Urothelium cell line (cell line): ENCODE measurements at places on chromosomes 3 and 15.

DNA sequence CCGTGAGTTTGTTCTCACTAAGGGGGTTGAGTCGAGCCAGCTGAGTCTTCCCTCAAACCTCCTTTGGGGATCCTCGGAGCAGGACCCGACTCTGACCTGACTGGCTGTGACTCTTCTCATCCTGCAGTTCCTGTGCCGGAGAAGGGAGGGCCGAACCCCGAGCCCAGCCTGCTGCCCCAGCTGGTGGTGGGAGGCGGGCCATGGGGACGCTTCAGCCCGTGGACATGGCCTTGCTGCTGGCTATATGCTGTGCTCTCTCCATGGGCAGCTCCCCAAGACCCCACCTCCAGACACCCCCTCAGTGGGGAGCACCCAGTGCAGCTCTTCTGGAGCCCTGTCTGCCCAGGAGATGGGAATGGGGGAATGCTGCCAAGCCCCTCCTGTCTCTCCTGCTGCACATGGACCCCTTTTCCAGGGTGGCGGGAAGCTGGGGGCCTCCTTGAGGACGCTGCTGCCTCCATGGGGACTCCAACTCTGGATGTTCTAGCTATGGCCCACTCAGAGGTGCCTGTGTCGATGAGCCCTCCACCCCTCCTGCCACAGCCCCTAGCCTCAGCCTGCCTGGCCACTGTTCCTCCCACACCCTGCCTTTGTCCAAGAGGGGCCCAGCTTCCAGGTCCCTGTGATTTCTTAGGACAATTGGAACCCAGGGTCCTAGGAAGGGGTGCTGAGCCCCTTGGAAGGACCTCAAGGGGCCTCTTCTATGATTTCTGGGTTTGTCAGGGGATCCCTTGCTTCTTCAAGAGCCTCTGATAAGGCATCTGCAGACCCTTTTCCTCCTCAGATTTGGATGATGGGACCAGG lies 12.8 kb downstream of the C15orf39 start:
- DNase-seq: no peak

DNA sequence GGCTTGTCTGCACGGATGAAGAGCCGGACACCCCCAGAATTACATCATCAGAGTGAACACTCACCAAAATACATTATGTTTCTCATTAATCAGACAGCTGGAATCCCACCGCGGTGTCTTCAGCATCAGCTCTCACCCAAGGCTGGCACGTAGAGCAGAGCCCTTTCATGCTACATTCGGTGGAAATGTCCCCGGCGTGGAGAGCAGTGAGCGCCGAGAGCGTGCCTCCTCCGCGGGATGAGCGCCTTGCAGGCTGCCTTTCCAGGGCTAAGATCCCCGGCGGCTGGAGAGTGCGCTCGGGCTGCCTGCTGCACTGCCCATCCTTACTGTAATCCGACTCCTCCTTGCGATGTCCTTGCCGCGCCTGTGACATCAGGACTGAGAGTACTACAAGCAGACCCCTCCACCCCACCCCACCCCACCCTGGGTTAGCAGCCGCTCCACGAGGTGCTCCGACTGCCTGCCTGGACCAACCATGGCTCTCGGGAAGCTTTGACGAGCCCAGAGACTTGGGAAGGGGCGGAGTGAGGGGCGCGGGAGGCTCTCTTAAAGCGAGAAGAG lies at the start of gene ZNF385D:
TSS of gene ZNF385D (minus strand) at position 380 of the 561 bp plus-strand sequence. CDS start at position 86, 294 bp downstream.
- DNase-seq: peak; percentile 65

GRCh38 chr3:56839784-56840715 lies 38.3 kb upstream of the ARHGEF3 start:
- peak; percentile 50 for DNase-seq

DNA sequence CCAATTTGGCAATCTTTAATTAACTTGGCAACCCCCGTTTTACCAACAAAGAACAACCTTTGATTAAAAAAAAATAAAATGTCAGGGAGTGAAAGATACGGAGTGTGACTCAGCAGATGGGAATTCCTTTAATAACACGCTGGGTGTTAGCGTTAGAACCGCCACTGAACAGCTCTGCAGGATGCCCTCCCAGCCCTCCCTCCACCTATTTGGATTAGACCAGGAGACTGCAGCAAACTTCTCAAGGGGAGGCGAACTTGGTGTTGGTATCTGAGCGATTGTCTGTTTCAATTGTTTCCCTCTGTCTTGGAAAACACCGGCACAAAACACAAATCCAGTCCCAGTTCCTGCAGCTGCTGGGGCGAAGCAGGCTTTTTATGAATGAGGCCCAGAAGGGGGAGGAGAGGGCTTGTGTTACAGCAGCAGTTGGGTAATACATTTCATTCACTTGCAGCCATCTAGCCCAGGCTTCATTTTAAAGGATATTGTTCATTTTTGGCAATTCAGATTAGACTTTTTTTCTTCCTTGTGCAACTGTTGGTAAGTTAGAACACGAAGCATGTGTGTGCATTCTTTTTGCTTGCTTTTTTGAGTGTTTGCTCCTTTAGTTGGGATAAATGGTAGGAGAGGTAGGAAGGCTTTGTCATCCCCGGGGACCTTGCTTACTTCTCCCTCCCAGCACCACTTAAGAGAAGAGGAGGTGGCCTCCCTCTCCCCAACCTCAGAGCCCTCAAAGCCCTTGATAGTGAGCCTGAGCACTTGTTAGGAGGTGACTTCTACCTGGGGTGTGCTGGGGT lies 152.3 kb downstream of the IGF1R start:
- peak; percentile 83 for DNase-seq

DNA sequence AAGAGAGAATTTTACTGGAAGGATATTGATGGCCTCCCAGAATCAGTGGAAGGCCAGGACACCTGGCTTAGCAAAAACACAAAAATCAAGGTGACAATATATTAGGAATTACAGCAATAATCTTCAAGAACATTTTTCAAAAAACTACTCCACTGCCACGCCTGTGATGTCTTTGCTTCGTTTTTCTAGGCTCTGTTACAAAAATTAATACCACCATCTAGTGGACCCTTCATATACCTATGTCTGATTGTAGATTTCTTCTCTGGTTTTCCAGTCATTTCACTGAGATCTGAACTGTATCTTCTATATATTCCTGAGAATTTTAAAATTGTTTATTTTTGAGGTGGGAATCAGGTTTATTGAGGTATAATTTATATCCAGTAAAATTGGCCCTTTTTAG lies 5.6 kb upstream of the SLC33A1 start:
- DNase-seq: peak; percentile 7
